ENCODE measurements at places on chromosomes 4 and X. TPM values are rescaled to one million over a fixed set of nuclear protein-coding genes. Genes with fewer than 3 reads are reported as not detected.

DNA sequence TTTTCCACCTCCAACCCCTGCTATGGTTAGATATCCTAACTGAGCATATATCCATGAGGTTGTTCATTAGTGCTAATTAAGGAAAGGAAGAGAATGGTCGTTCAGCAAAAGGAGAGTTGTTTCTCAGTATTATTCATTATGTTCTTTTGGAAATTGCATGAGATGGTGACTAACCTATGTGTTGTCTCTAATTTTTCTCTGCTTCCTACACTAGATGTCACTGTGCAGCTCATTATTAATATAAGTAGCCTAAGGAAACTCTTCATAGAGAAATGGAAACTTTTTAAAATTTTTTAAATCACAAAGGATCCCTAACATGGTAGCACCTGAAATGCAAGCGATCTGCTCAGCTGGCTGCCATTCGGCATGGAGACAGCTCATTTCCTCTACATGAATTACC, 67.7 kb upstream of the FAM9A start:
- DNase-seq: no peak
- no peaks in the 10 kb centered on the region for H3K36me3 ChIP-seq
- H3K4me3 ChIP-seq: no peak overlapping the region
- H3K27me3 ChIP-seq: peaks cover 5% of the 10 kb centered on the region
- no peak overlapping the region for H3K27ac ChIP-seq

GRCh38 chr4:15021946-15022345, 19.7 kb downstream of the CPEB2 start:
- DNase-seq: no peak
- H3K27ac ChIP-seq: no peak overlapping the region
- H3K36me3 ChIP-seq: peaks cover 42% of the 10 kb centered on the region
- peaks cover 31% of the 10 kb centered on the region for H3K4me1 ChIP-seq
- no peaks in the 10 kb centered on the region for H3K27me3 ChIP-seq

DNA sequence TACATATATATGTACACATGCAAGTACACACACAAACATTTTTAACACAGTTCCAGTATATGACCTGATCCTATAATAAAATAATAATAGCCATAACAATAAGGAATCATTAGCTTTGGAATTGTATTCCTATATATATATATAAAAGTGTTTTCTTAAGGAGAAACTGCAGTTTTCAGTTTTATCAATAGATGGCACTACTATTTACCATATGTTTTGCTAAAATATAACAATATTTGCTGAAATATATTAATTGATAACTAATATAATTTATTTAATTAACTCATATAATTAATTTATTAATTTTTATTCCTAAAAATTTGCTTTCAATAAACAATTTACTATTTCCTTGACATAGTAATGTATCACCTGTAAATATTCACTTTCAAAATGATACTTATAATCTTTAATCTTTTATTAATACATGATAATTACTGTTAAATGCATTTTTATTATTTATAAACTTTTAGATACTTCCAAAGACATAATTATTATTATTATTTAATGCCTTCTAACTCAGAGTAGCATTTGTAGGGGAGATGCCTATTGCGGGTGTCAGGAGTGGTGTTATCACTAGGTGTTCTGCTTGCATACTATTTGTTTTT, 599.5 kb downstream of the FSTL5 start:
- DNase-seq: no peak
- H3K27ac ChIP-seq: no peak overlapping the region
- no peaks in the 10 kb centered on the region for H3K27me3 ChIP-seq
- H3K4me3 ChIP-seq: no peak overlapping the region
- H3K4me1 ChIP-seq: no peaks in the 10 kb centered on the region

DNA sequence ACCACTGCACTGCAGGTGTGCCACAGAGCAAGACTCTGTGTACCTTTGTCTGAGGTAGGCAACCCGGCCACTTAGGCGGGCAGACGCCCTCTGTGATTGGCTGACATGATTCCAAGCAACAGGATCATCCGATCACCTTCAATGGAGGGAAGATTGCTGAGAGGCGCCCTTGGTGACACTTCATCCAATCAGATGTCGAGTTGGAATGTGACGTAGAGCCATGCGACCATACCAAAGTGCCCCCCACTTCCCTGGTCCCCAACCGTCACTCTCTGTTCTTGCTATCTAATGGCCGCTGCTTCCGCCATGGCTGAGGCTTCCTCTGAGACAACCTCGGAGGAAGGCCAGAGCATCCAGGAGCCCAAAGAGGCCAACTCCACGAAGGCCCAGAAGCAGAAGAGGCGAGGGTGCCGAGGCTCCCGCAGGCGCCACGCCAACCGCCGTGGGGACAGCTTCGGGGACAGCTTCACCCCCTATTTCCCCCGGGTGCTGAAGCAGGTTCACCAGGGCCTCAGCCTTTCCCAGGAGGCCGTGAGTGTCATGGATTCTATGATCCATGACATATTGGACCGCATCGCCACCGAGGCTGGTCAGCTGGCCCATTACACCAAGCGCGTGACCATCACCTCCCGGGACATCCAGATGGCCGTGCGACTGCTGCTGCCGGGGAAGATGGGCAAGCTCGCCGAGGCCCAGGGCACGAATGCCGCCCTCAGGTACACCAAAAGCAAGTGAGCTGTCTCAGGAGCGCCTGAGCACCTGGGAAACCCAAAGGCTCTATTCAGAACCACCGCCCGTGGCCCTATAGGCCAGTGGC, at the start of gene H2BW2:
H2BW2 (plus strand) TSS at position 268 of the 817 bp plus-strand sequence; CDS start at position 307, 39 bp downstream.
- H3K4me3 ChIP-seq: no peak within 1 kb of the TSS
- H3K27me3 ChIP-seq: no peaks in the 10 kb centered on the region
- H3K36me3 ChIP-seq: no peaks in the 10 kb centered on the region
- no peak for DNase-seq

GRCh38 chr4:61400439-61401038, 200.4 kb downstream of the ADGRL3 start:
- H3K36me3 ChIP-seq: no peaks in the 10 kb centered on the region
- H3K4me3 ChIP-seq: no peak overlapping the region
- no peaks in the 10 kb centered on the region for H3K27me3 ChIP-seq
- H3K4me1 ChIP-seq: no peaks in the 10 kb centered on the region
- no peak for DNase-seq
- no peak overlapping the region for H3K27ac ChIP-seq

DNA sequence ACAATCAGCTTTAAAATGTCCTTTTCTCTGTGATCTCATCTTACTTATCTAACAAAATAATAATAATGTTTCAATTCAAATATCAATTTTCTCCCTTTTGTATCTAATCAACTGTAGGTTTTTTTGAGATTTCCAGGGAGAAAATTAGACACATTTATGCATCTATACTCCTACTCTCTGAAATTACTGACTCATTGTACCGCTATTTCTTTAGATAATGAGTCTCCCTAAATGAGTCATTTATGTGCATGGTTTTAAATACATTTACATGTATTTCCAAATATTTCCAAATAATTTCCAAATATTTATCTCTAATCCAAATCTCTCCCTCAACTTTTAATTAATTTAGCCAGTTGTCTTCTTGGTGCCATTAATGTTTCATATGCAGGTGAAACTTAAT, 621.0 kb downstream of the TECRL start:
- no peak for DNase-seq
- no peak overlapping the region for H3K27ac ChIP-seq
- no peaks in the 10 kb centered on the region for H3K27me3 ChIP-seq
- no peaks in the 10 kb centered on the region for H3K4me1 ChIP-seq
- no peak overlapping the region for H3K4me3 ChIP-seq

- no peak for DNase-seq
- no peaks in the 10 kb centered on the region for H3K36me3 ChIP-seq
- no peak overlapping the region for H3K27ac ChIP-seq
Observed at GRCh38 chr4:176837169-176837895, 44.6 kb upstream of the VEGFC start.

DNA sequence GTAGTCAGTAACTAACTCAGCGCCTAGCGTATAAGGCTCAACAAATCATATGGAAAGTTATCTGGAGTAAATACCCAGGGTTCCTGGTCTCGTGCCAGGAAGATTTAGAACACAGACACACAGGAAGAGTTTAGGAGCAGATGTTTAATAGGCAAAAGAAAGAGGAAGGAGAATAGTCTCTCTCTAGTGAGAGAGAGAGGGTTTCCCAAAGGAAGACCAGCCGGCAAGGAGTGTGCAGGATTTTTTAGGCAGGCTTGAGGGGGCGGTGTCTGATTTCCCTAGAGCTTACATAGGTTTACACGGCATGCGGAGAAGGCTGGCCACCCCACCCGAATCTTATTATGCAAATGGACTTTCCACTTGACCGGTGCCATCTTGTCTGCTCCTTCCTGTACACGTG, 284.0 kb upstream of the FRG1 start:
- H3K27me3 ChIP-seq: no peaks in the 10 kb centered on the region
- H3K27ac ChIP-seq: no peak overlapping the region
- H3K4me1 ChIP-seq: peaks cover 2% of the 10 kb centered on the region
- DNase-seq: no peak
- H3K36me3 ChIP-seq: no peaks in the 10 kb centered on the region

- H3K27me3 ChIP-seq: no peaks in the 10 kb centered on the region
- no peaks in the 10 kb centered on the region for H3K4me1 ChIP-seq
- H3K4me3 ChIP-seq: no peak overlapping the region
- no peak overlapping the region for H3K27ac ChIP-seq
Observed at GRCh38 chr4:129604632-129605255, 508.8 kb downstream of the C4orf33 start.

GRCh38 chr4:40850496-40850895, 100.7 kb downstream of the NSUN7 start:
- H3K27ac ChIP-seq: no peak overlapping the region
- H3K4me1 ChIP-seq: no peaks in the 10 kb centered on the region
- H3K36me3 ChIP-seq: no peaks in the 10 kb centered on the region
- H3K4me3 ChIP-seq: no peak overlapping the region
- no peak for DNase-seq

- H3K4me1 ChIP-seq: no peaks in the 10 kb centered on the region
- no peaks in the 10 kb centered on the region for H3K27me3 ChIP-seq
- no peak overlapping the region for H3K4me3 ChIP-seq
Observed at GRCh38 chrX:37420185-37420584, 71.0 kb downstream of the PRRG1 start.

GRCh38 chr4:118994030-118994429, 105.4 kb downstream of the SYNPO2 start:
- no peak for DNase-seq
- no peaks in the 10 kb centered on the region for H3K36me3 ChIP-seq
- no peak overlapping the region for H3K4me3 ChIP-seq

DNA sequence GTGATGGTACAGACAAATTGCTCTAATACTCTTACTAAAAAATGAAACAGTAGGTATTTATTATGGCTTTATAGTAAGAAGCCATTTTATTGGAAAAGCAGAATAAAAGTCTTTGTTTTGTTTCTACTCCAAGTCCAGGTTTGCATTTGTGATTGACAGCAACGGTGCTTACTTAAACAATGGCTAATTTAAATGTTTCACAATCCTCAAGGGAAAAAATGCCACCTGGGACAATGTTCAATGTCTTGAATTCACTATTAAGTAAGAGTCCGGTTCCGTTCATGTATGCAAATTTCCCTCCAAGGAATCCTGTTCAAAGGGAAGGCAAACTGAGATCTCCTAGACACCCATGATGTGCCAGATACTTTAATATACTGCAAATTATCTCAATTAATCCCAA, 123.6 kb downstream of the RBM47 start:
- no peak for DNase-seq
- no peak overlapping the region for H3K4me3 ChIP-seq
- H3K27ac ChIP-seq: no peak overlapping the region
- H3K36me3 ChIP-seq: peaks cover 1% of the 10 kb centered on the region
- H3K4me1 ChIP-seq: peaks cover 17% of the 10 kb centered on the region
- H3K27me3 ChIP-seq: no peaks in the 10 kb centered on the region

- no peaks in the 10 kb centered on the region for H3K27me3 ChIP-seq
- no peaks in the 10 kb centered on the region for H3K4me1 ChIP-seq
- H3K4me3 ChIP-seq: no peak overlapping the region
Observed at GRCh38 chr4:85717351-85717750, 242.4 kb downstream of the ARHGAP24 start.

DNA sequence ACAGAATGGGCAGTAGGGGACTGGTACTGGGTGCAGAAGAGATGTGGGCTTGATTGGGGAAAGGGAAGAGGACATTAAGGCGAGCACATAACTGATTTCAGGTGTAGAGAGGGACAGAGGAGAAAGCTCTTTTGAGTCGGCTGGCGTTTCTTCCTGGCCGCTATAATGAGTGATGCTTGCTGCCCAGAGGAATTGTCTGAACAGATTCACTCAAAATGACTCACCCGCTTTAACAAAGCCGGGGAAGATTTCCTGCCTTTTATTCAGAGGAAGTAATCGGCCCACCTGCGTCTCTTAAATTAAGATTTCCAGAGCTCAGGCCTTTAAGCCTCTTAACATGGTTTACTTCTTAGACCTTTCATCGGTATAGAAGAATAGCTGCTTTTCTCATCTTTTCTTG, 102.1 kb upstream of the AP1S2 start:
- no peaks in the 10 kb centered on the region for H3K36me3 ChIP-seq
- no peak overlapping the region for H3K4me3 ChIP-seq
- DNase-seq: no peak
- H3K27me3 ChIP-seq: no peaks in the 10 kb centered on the region

GRCh38 chrX:106220177-106220576, 52.1 kb downstream of the PWWP3B start:
- no peaks in the 10 kb centered on the region for H3K27me3 ChIP-seq
- H3K4me3 ChIP-seq: no peak overlapping the region
- no peaks in the 10 kb centered on the region for H3K36me3 ChIP-seq
- H3K27ac ChIP-seq: no peak overlapping the region

- H3K27me3 ChIP-seq: no peaks in the 10 kb centered on the region
- DNase-seq: no peak
- H3K4me3 ChIP-seq: no peak overlapping the region
- H3K27ac ChIP-seq: no peak overlapping the region
- no peaks in the 10 kb centered on the region for H3K4me1 ChIP-seq
- no peaks in the 10 kb centered on the region for H3K36me3 ChIP-seq
Observed at GRCh38 chr4:73387552-73387951, 16.5 kb upstream of the ALB start.

- H3K36me3 ChIP-seq: no peaks in the 10 kb centered on the region
- no peak for DNase-seq
- H3K4me3 ChIP-seq: no peak overlapping the region
Observed at GRCh38 chrX:2817036-2817435, 11.7 kb upstream of the GYG2 start.

GRCh38 chr4:112951362-112952312, 97.8 kb upstream of the ANK2 start:
- H3K4me1 ChIP-seq: no peaks in the 10 kb centered on the region
- no peaks in the 10 kb centered on the region for H3K36me3 ChIP-seq
- H3K4me3 ChIP-seq: no peak overlapping the region
- H3K27ac ChIP-seq: no peak overlapping the region
- H3K27me3 ChIP-seq: peaks cover 9% of the 10 kb centered on the region
- DNase-seq: no peak

Gene KCND1
- 2.5 TPM for total RNA-seq

Gene VCX3B
- total RNA-seq: not detected

Gene CORIN
- total RNA-seq: not detected

Gene F8A3
- total RNA-seq: 24.4 TPM

Gene EPHA5
- total RNA-seq: not detected

Gene HSFX4
- not detected for total RNA-seq

Gene STK26
- 66.0 TPM for total RNA-seq

Gene C4orf33
- total RNA-seq: 7.7 TPM

Gene FABP2
- not detected for total RNA-seq

Gene ART3
- not detected for total RNA-seq

Gene MSANTD1
- total RNA-seq: 0.62 TPM

Measured in activated CD4-positive, alpha-beta T cell treated with anti-CD3 and anti-CD28 coated beads, Interleukin-2, amount 10 ng/mL, durations not matched to agents 24 days and 14 days (primary cell).